ENCODE measurements at places on chromosomes 6 and 20. TPM values are rescaled to one million over a fixed set of nuclear protein-coding genes. Genes with fewer than 3 reads are reported as not detected.

DNA sequence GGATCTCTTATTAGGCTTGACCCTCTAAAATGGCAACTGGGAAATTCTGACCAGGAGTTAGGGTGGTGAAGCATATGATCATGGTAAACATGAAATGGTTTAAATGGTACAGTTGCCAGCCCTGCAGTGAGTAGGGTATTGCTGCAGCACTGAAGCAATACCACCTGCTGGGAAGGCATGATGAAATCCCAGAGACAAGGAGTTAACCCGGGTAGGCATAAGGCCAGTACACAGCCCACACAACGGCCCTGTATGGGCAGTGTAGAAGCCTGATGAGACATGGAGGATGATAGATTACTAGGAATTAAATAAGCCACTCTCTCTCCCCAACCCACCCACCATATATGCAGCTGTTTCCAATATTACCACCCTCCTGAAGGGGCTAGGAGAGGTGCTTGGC lies 197.4 kb upstream of the MOCS1 start:
- no peak for DNase-seq

- DNase-seq, result no peak
Observed at GRCh38 chr6:157982563-157983405, 1.1 kb downstream of the SYNJ2 start.

DNA sequence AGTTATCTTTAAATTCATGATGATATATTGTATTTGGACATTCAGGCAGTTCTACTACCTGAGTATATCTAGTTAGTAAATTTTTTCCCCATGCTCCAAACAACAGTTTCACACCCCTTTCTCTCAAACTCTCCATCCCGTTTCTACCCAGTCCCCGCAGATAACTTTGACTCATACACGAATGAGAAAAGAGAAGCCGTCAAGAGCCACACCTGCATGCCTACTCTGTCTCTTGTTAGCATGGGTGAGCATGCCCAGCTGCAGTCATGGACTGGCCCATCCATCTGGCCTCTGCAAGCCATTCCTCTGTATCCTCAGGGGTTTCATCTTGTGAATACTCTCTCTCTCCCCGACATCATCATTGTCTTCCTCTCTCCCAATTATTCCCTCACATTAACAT lies 41.5 kb downstream of the MYB start:
- no peak for DNase-seq

DNA sequence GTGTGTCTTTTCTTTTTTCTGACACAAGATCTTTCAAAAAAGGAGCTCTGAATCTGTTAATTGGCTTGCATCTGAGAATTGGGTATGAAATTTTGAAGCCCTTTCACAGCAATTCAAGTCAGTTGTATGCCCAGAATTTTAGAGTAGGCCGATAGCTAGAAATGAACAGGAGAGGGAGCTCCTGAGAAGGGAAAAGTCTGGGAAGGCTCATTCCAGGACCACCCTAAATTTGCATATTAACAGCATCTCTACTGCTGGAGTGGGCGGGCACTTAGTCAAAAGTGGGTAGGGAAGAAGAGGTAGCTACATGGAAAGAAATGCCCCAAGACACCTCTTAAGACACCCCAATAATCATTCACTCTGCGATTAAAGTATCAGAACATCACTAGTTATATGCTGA lies 928.3 kb downstream of the TBC1D32 start:
- no peak for DNase-seq

DNA sequence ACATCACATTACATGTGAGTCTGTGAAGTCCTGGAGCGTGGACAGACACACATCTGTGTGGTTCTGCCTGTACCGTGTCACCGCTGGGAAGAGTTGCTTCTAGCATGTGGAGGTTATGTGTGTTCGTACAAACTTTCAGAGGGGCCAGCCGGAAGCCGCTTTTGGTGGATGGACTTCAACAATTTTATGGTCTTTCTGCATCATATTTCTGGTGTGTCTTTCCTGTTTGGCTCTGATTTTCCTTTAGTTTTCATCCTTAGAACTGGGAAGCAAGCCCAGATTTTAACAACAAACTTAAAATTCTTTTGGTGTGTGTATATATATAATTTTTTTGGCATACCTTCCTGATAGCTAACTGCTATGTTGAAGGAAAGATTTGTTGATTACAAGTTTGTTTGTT lies 71.2 kb downstream of the TIAM2 start:
- no peak for DNase-seq

DNA sequence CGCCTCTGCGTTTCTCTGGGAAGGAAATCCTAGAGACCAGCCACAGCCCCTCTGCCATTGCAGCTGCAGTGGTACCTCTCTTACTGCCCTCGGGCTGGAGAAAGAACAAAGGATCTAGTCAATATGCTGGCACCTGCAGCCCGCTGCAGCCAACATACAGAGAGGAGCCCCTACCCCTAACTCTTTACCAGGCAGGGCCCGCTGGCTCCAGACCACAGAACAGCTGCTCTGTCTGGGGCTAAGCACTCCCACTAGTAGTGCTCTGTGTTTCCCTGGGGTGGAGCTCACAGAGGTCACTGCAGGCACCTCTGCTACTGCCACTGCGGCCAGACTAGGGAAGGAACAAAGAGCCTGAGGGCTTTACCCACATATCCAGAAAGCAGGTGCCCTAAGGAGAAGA lies 93.8 kb upstream of the IMPG1 start:
- no peak for DNase-seq

PACSIN1 gene
- 0.74 TPM for total RNA-seq

MOCS3 gene
- 3.2 TPM for total RNA-seq

TRIM15 gene
- total RNA-seq, result not detected

GSTA4 gene
- 57.7 TPM for total RNA-seq

NFS1 gene
- total RNA-seq, result 15.2 TPM

LATS1 gene
- total RNA-seq, result 28.0 TPM

LY86 gene
- total RNA-seq, result 4.9 TPM

ITPR3 gene
- total RNA-seq, result 50.1 TPM

All from vagina (tissue), 2 donors.